ENCODE measurements at places on chromosomes 12 and 14.

GRCh38 chr12:52245259-52245961, 12.4 kb downstream of the KRT7 start:
- H3K27me3 ChIP-seq, result no peaks in the 10 kb centered on the region
- H3K4me1 ChIP-seq, result peaks cover 2% of the 10 kb centered on the region
- DNase-seq, result no peak
- no peak overlapping the region for H3K27ac ChIP-seq

GRCh38 chr14:35883677-35884293, 57.6 kb downstream of the BRMS1L start:
- no peak for DNase-seq
- peaks cover 2% of the 10 kb centered on the region for H3K27me3 ChIP-seq
- H3K4me3 ChIP-seq, result no peak overlapping the region
- H3K27ac ChIP-seq, result no peak overlapping the region
- no peaks in the 10 kb centered on the region for H3K4me1 ChIP-seq

DNA sequence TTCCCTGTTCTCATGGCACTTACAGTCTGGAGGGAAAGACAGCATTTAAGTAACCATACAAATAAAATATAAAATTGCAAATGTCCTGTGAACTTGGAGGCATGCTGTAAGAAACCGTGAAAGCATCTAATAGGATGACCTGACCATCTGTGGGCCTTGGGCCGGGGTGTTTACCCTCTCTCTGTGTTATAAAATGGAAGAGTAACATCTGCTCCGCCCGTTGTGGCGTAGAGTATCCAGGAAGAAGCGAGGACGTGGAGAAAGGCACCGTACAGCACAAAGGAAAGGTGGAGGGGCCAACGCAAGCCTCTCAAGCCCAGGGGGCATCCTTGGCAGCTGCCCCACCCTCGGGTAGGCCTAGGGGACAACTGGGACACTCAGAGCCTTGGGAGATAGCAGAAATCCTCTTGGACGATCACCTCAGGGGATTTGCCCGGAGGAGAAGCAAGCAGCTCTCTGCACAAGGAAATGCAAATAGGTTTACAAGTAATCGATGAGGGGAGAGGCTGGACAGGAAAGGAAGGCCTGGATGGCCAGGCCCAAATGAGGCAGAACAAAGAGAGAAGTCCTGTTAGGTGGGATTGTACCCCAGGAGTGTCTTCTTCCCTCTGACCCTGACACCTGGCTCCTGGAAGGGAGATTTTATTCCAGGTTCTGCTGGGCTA, 26.2 kb downstream of the VSX2 start:
- no peak overlapping the region for H3K27ac ChIP-seq
- peaks cover 4% of the 10 kb centered on the region for H3K4me1 ChIP-seq
- no peak overlapping the region for H3K4me3 ChIP-seq
- no peaks in the 10 kb centered on the region for H3K36me3 ChIP-seq

DNA sequence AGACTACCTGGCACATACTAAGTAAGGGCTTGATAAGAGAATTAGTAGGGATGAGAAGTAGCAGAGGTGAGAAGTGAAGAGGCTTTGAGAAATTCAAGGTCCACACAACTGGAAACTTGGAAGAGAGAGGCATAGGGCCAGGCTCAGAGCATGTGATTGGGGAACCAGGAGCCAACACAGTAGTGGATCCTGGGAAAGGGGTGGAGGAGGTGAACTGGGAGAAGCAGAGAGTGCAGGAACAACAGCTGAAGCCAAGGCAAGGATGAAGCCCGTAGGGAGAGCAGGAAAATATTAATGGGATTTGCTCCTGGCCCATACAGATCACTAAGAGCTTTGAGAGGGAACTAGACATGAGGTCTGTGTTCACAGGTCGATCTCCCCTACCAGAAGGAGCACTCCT, 1.4 kb upstream of the ITGB7 start:
- H3K36me3 ChIP-seq, result no peaks in the 10 kb centered on the region
- peaks cover 2% of the 10 kb centered on the region for H3K4me1 ChIP-seq
- DNase-seq, result no peak
- H3K4me3 ChIP-seq, result no peak overlapping the region
- no peaks in the 10 kb centered on the region for H3K27me3 ChIP-seq
